SJSA1 (cell line): ENCODE measurements at places on chromosomes 16 and 17. TPM values are rescaled to one million over a fixed set of nuclear protein-coding genes. Genes with fewer than 3 reads are reported as not detected.

DNA sequence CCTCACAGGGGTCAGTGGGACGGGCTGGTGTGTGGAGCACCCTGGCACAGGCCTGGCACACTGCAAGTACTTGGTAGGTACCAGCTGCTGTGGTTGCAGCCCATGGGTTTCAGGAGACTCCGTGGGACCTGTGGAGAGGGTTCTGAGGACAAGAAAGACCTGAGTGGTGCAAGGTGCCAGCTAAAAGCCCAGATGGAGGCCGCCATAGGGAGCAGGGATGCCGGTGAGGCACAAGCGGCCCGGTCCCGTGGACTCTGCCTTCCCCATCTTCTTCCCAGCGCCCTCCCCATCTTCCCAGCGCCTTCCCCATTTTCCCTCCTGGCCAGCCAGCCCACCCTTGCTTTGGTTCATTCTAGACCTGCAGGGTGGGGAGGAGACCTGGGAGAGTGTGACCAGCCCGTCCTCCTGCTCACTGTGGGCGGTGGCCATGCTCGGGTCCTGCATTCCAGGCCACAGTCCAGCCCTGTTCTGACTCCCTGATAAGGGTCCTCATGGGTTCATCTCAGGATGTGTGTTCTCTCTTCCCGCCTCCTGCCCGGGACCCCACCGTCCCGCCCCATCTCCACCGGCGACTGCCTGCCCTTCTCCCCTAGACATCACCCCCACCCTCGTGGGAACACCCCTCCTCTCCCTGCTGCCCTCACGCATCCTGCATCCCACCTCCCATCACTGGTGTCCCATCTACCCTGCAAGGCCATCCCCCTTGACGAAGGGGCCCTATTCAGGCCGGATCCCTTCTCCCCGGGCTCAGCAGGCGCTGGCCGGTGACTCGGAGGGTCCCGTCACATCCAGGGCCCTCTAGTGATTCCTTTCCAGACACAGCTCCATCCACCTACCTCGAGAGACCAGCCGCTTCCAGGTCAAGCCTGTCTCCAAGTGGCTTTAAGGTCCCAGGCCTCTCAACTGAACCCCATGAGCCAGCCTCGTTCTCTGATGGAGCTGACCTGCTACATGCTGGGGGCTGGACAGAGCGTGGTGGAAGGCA, 3.4 kb downstream of the ZNF469 start:
- DNase-seq = no peak

GRCh38 chr17:17303847-17304490, 796 bp downstream of the NT5M start:
- DNase-seq = no peak

DNA sequence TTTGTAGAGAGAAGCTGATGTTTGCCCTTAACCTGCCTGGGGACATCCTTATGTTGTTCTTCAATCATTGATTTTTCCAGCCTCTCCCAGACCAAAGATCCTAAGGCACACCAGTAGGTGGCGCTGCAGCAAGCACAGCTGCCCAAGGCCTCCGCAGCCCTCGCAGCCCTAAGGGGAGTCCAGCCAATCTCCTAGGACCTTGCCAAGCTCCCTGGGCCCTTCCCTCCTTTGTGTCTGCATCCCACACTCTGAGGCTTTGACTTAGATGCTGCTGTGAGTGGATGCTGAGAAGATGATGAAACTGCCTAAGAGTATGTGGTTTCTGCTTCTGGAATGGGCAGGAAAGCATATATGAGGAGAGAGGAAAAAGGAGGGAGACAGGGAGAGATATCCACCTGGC, 47.1 kb downstream of the SPACA3 start:
- DNase-seq = no peak

DNA sequence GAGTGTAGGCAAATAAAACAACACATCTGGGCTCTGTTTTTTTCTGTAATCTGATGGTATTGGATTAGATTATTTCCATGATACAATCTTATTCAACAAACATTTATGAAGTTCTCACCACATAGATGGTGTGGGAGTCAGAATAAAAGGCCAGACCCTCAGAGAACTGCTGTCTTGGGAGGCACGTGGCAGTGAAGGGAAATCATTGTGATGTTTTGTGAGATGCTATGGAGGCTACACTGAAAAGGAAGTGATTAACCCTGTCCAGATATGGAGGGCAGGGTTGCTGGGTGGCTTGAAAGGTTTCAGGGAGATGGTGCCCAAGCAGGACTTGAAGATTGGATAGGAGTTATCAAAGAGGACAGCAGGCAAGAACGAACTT, 35.6 kb downstream of the DHRS7B start:
- DNase-seq = no peak

- no peak for DNase-seq
These were observed 76.9 kb downstream of the AMFR start for GRCh38 chr16:56348168-56349085.

GRCh38 chr16:75702242-75702641, 981 bp upstream of the DUXB start:
- no peak for DNase-seq

DNA sequence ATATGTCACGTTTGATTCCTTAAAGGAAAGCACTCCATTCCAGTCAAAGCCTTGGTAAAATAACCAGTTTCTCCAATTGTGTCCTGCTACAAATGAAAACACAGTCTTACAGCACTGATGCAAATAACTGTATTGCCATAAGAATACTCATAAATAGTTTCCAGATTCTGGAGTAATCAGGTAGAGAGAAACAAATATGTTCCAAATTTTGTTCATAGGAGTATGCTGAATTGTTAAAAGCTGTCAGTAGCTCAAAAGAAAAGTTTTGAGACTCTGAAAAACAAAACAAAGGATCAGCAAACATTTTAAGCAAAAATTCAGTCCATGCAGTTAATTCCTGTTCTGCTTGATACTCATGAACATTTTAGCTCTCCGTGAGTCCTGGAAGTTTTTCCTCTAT, 7.8 kb downstream of the DHRS7B start:
- no peak for DNase-seq

DNA sequence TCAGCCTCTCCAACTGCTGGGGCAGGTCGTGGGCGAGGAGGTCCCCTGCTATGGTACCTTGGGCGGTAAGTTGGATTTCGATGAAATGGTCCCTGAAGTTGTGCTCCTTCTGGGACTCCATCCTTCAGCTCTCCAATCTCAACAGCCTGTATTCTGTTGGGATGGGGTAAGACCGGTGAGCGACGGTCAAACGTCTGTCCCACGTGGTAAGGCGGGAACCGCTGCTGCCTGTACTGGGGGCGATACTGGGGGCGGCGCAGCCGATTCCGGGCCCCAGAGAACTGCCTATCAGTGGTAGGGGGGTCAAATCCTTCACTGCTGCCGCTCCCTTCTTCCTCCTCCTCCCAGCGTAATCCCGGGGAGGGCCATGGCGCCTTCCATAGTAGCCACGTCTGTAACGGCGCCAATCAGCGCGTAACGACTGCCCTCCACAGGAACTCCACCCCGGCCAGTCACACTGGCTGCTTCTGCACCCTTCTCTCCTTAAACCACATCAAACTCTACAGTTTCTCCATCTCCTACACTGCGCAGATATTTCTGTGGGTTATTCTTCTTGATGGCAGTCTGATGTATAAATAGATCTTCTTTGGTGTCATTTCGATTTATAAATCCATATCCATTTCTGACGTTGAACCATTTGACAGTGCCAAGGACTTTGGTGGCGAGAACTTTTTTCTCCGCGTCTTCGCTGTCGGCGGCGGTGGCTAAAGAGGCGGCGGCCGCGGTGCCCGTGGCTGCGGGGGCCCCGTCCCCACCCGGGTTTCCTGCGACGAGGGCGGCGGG, 41.1 kb downstream of the AHSP start:
- no peak for DNase-seq

The HS3ST4 gene
- total RNA-seq = not detected in 2 replicates

The KRT25 gene
- total RNA-seq = not detected in 2 replicates

The MT1B gene
- total RNA-seq = not detected in 2 replicates

The FAM20A gene
- not detected in 2 replicates for total RNA-seq

The RGS9 gene
- total RNA-seq = 9.2 and 11.2 TPM in 2 replicates

The MARVELD3 gene
- total RNA-seq = not detected in 2 replicates
